ENCODE measurements at places on chromosomes 1 and 21.

DNA sequence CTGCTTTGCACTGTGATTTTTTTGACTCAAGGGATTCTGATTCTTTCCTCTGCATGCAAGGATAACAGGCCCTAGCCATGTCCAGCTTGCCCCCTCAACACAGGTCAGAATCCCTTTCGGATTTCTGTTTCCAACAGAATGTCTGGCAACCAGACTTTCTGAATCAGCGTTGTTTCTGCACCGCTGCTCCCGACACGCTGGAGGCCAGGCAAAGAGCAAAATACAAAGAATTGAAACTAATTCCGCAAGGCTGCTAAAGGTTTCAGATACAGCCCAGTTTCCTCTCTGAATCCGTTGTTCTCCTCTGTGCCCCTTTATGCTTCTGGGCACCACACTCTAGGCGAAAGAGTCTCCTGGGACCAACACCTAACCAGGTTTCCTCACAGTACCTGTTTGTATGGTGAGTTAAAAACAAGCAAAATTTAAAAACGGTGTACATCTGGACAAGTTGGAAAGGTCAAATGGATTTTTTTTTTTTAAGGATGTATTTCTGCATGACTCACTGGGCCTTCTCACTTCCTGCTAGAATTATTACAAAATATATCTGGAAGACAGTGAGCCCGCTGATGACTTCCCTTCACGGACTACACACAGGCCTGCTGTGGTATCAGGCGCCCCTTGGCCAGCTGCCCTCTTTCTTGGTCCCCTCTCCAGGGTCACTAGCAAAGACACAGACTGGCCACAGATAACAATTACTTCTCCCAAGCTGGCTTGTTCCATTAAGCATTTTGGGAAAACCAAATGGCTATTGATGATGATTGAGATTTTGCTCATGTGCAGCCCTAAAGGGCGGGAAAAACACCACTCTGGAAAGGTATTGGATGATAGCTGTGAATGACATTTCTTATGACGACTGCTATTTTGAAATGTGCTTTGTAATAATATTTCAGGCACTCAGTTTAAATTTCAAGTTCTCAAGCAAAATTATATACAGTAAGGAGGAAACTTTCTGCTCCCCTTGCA, 118.3 kb downstream of the TGFB2 start:
- peak; percentile 34 for DNase-seq

- DNase-seq, result no peak
These were observed 5.7 kb downstream of the SLC9A1 start for GRCh38 chr1:27149084-27149761.

DNA sequence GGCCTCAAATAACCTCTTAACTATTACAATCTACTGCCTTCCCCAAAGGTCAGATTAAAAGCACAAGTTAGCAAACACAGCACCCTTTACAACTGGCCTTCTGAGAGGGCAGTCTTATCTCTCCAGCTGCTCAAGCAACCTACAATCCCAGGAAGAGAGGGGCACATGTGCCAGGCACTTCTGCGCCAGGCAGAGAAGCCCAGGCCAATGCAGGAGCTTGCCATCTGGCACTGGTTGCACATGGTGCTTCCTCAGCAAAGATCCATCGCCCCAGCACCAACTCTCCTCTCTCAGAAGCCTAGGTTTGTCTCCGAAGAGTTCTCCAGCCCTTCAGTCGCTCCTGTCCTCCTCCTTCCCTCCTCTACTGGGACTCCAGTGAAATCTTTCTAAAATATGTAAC, 2.5 kb downstream of the STK40 start:
- no peak for DNase-seq

GRCh38 chr21:40208948-40209345, 341.7 kb downstream of the PCP4 start:
- DNase-seq, result peak; percentile 40

GRCh38 chr1:89622895-89623294, 10.0 kb upstream of the LRRC8C start:
- DNase-seq, result no peak

DNA sequence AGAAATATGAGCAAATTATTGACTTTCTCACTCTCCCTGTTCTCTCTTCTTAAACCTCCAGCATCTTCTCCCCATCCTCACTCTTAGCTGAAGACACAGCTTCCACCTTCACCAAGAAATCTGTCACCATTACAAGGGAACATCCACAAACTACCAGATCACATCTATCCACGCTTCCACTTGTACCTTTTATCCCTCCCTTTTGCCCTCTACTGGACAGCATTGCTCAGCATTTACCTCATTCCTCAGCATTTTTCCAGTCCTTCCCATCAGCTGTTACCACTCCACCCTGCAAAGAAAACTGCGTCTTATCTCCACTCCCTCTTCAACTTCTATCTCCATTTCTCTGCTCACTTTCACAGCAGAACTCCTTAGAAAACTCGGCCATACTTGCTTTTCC, 42.6 kb downstream of the KCNJ6 start:
- no peak for DNase-seq
